ENCODE measurements at places on chromosomes 5 and 9.

- DNase-seq = no peak
Observed at GRCh38 chr9:136739509-136739908, 3.2 kb downstream of the LCN10 start.

GRCh38 chr5:79878721-79879336 lies 112.2 kb downstream of the MTX3 start:
- DNase-seq = peak; percentile 75

DNA sequence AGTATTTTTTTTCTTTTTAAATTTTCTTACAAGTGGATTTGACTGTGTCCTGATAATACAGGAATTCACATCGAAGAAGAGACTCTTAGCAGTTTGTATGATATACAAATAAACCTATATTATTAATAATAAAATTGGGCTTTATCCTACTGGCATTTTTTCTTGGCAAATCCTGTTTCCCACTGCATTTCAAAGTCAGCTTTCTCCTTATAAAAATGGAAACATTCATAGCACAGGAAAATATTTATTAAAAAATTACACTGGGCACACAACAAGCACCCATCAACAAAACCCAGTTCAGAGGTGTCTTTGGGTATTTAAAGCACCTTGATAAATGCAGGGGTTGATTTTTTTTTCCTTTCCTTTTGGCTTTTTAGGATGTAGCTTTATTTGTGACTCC lies 200.9 kb downstream of the MEF2C start:
- no peak for DNase-seq

GRCh38 chr9:122807271-122807900 lies 7.5 kb downstream of the OR1K1 start:
- peak; percentile 76 for DNase-seq

GRCh38 chr9:27701016-27701415 lies 127.7 kb upstream of the C9orf72 start:
- no peak for DNase-seq

DNA sequence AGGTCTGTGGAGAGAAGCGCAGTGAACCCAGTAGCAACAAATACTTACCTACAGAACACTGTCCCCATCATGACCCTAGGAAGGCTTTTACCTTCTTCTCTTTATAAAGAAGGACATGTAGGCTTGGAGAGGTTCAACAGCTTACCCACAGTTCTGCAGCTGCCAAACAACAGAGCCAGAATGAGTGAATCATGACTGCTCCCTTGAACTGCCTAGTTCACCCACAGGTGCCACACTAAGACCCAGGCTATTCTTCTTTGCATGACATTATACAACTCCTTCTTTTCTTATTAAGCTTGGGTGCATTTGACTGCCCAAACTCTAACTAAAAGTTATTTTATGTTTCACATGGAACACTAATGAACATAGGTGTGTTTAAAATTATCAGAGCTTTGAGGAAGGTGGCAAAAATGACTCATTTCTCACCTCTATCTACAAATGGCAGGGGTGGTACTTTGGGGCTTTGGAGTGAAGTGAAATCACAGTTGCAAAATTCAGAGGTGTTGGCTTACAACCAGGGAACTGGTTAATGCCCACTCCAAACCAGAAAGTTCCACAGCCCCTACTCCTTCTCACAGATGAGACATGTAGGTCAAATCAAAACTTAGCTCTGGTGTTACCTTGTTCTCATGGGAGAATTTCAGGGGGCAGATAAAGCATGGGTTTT lies 201.6 kb downstream of the SEMA6A start:
- no peak for DNase-seq

- DNase-seq = no peak
Observed at GRCh38 chr5:6321078-6321477, 57.3 kb downstream of the MED10 start.

- no peak for DNase-seq
Observed at GRCh38 chr5:93890657-93891056, 149.3 kb upstream of the POU5F2 start.

DNA sequence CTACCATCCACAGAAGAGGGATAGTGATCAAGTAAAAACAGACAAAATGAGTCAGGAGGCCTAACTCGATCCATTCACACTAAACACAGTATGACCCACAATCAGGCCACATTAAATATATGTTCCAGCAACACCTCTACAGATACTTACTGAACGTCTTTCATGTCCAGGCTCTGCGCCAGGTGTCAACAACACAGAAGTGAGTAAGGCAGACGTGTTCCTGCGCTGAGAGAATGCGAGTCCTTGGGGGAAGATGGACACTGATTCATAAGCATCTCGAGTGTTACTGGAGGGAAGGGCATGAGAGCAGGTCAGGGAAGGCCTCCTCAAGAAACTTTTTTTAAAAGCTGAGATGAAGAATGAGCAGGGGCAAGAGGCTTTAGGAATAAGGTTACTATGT lies 164.3 kb upstream of the CLINT1 start:
- DNase-seq = no peak

- DNase-seq = peak; percentile 63
Observed at GRCh38 chr5:142800776-142801494, 30.8 kb downstream of the ARHGAP26 start.

DNA sequence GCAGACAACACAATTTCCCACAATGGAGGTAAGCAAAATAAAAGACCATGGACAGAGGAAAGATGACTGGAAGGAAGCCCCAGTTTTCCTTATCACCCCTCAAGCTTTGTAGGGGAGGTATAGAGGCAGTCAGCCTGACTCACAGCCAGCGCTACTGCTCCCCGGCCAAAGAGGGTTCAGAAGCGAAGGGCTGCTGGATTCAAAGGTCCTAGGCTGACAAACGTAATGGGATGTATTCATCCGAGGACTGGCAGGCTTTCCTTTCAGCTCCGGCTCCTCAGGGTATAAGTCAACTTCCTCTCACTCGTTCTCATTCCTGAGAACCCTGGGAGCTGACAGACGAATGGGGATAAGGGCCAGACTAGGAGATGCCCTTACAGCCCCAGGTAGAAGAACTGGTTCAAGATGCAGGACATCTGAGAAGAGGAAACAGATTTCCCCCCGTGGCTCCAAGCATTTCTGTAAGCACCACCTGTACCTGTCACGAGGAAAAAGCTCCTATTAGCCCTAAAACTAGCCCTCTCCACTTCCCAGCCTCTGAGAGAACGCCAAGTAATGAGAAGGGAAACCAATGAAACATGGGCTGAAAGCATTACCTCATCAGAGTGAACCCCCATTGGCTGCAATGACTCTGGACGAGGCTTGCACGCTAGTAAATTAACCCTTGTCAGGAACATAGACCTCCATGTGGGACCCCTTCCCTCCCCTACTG lies 22.1 kb upstream of the FAM13B start:
- DNase-seq = no peak

DNA sequence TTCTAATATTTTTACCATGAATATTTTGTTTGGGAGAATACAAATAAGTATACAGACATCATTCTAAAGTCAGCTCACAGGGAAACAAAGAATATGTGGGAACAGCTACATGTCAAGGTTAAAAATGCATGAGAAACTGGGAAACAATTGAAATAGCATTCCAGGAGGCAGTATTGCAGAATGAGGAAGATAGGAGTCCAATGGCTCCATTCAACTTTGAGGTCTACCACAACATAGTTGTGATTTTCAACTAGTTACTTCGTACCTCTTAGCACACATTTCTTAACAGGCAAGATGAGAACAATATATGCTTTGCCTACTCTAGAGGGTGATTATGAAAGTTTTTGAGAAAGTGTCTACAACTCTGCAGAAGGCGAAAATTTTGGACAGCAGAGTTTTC lies 35.2 kb upstream of the CAST start:
- no peak for DNase-seq

- DNase-seq = no peak
Observed at GRCh38 chr5:56039985-56040384, 45.2 kb upstream of the IL6ST start.

DNA sequence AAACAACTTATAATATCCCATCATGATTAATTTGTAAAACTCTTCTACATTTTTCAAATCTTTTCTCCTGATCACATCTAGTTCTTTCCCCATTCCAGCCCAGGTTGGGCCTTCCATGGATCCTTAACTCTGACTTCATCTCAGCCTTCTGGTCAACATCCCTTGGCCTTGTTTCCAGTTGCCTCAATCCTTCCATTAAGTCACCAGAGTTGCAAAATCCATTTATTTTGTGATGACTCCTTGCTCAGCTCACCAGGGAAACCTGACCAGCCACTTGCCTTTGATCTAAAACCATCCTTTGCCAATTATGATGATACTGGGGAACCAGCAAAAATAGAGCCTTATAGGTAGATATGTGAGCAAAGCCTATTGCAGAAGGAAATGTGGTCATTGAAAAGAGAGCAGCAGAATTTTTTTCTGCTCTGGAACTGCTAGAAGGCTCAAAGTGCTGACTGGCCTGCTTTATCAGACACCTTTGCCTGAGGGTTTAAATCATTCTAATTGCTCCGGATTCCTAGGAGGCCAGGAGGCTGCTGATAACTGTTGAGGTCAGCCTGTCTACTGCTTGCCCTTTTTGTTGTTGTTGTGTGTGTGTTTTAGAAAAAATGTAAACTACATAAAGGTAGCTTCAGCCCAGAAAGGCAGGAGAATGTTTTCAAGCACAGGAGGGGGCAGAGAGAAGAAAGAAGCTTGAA lies 512.2 kb upstream of the GRIA1 start:
- DNase-seq = no peak

- DNase-seq = no peak
Observed at GRCh38 chr9:88776717-88777497, 214.4 kb upstream of the S1PR3 start.

- DNase-seq = no peak
Observed at GRCh38 chr9:19748278-19749126, 40.3 kb downstream of the SLC24A2 start.

GRCh38 chr9:76176171-76176570 lies 218.1 kb downstream of the RFK start:
- DNase-seq = no peak

DNA sequence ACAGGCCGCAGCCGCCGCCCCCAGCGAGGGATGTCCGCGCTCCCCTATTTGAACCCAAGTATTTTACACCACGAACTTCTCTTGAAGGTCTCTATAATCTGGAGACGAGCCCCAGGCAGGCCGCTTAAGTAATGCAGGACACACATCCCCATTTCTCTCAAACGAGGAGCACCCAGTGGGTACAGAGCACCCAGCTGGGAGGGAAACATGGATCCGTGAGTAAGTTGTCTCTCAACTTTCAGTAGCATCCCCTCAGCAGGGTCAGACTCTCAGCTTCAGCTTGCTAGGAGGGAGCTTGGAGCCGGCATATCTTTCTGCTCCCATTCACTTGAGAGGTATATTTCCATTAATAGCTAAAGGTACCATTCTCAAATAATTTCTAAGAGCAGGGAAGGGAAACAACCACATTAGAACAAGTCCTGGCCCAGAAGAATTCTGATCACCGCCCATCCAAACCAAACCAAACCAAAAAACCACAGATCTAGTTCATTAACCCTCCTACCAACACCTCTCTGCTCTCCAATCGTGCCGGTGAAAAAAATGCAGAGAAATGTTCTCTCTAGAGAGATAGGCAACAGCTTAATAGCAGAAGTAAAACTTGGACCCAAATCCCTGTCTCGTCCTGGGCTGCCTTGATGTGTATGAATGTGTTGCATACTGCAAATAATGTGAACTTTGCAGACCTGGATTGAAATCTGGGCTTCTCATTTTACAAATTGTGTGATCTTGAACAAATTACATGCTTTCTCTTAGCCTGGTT lies 910 bp downstream of the TDRD7 start:
- DNase-seq = peak; percentile 47

- DNase-seq = no peak
Observed at GRCh38 chr5:130323804-130324454, 419.7 kb downstream of the CHSY3 start.

DNA sequence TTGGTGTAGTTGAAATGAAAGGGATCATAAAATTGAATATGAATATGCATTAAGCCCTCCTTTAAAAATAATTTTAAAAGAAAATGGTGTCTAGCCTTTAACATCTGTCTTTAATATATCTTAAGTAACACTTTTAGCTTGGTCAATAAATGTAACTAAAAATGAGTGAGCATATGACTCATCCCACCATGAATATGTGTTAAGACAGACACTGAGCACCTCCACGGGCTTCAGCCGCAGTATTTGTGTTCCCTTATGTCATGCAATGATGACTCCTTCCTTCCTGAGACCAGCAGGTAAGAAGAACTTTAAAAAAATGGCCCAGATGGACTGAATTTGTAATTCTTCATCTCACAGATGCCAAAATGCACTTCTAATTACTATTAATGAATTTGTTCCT lies 563.2 kb downstream of the NR2F1-AS1 start:
- DNase-seq = no peak

- DNase-seq = peak; percentile 88
Observed at GRCh38 chr9:128902351-128903078, 18.3 kb upstream of the PHYHD1 start.

GRCh38 chr5:181167814-181168488 lies 20.6 kb downstream of the OR2V2 start:
- DNase-seq = peak; percentile 74

DNA sequence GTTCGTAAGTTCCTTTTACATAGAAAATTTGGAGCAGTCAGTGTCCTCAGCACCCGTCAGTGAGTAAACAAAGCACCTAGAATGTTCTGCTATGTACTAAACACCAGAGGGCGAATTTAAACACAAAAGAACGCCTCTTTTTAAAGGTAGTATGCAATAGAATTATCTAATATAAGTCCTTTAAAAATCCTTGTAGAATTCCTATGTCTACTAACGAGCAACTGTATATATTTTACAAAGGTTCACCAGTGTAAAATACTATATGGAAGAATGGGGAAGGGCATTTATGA lies 499 bp upstream of the TMEM232 start:
- no peak for DNase-seq

DNA sequence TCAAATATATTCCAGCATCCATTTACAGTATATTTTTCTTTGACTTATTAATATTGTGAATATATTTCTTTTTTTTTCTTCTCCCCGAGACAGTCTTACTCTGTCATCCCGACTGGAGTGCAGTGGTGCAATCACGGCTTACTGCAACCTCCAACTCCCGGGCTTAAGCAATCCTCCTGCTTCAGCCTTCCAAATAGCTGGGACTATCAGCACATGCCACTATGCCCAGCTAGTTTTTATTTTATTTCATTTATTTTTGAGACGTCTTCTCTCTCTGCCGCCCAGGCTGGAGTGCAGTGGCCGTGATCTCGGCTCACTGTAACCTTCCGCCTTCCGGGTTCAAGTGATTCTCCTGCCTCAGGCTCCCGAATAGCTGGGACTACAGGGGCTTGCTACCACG lies 7.4 kb upstream of the GLIPR2 start:
- DNase-seq = no peak

DNA sequence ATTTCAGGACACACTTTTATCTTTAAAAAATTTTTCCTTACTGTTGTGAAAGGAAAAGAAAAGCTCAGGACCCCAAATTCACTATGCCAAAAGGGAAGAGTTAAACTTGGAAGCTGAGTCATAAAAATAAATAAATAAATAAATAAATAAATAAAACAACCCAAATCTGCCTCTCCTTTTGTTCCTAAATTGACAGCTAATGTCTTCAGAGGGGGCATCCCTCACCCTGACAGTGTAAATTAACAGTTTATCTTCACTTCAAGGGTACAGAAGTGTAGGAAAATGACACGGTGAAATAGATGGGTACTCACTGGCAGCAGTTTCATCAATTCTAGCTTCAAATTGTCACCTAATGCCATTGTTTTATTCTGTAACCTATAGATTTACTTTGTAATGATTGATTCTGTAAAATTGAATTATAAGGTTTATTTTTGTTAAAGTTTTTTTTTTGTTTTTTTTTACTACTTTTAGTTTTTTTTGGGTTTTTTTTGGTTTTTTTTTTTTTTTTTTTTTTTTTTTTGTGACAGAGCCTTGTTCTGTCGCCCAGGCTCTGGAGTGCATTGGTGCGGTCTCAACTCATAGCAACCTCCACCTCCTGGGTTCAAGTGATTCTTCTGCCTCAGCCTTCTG lies 18.5 kb upstream of the ANXA1 start:
- DNase-seq = no peak

Measured in stimulated activated CD8-positive, alpha-beta memory T cell treated with anti-CD3 and anti-CD28 coated beads, Interleukin-4, amount 100 ng/mL, for 48 hours (primary cell).